GM04504 (cell line): ENCODE measurements at places on chromosomes 4 and X.

DNA sequence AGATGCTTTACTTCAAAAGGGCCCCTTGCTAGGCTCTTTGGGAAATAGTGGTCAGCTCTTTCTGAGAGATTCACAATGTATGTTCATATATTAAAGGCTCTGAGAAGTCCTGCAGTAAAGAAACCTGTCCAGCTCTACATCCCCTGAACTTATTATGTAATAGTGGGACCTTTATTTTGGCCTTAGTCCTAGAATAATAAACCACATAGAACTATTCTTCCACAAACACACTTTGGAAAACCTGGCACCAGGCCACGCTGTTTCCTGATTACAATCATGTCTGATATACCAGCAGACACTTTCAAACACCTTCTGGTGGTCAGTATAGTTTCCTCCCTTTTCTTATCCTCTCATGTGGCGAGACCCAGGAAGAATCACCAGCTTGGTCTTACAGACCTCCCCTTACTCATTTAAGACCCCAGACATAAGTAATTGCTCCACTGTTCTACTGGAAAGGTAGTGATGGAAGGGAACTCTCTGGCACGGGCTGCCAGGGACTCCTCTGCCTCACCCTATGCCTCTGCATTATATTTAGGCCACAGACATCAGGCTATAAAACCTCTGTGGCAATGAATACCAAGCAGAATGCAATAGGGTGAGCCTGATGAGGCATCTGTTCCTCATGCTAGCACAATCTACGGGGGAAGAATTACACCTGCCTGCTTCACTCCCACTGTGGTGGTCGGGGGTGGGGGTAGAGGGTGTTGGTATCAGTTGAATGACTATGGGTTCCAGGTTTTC lies 5.7 kb upstream of the PPEF1 start:
- no peak for DNase-seq

GRCh38 chrX:136336623-136337022 lies 35.9 kb downstream of the ADGRG4 start:
- DNase-seq, result no peak

- no peak for DNase-seq
These were observed 291.3 kb downstream of the PDHA2 start for GRCh38 chr4:96131186-96131585.

DNA sequence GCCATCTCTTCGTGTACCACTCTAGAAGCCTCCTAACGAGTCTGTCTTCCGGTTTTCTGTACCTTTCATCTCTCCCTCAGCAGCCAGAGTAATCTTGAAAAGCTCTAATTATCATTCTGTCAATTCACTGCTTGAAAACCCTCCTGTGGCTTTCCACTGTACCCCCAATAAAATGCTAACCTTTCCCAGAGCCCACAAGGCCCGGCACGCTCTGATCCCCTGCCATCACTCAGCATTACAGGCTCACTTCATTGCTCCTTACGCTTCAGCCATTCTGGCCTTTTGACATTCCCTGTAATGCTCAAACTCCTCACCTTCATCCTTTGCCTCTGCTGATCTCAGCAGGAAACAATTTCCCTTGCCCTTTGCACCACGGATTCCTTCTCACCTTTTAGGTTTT lies 112.9 kb downstream of the ARHGAP10 start:
- no peak for DNase-seq

DNA sequence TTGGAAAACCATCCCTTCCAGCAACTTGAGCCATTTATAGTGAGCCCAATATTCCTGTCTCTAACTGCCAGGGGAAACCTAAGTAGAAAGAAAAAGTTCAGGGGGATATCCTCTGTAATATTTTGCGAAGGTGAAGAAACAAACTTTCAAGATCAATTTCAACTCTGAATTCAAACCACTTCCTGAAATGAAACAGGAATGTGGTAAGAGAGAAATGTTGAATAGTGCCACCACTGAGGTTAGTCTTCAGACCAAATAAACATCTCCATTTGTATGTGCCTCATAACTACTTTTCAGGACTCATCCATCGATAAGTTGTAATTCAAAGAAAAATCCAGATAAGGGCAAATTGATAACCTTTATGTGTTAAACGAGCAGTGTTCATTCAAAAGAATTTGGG lies 128.7 kb downstream of the GABRB1 start:
- no peak for DNase-seq

GRCh38 chr4:26900765-26901164 lies 40.1 kb downstream of the STIM2 start:
- no peak for DNase-seq

DNA sequence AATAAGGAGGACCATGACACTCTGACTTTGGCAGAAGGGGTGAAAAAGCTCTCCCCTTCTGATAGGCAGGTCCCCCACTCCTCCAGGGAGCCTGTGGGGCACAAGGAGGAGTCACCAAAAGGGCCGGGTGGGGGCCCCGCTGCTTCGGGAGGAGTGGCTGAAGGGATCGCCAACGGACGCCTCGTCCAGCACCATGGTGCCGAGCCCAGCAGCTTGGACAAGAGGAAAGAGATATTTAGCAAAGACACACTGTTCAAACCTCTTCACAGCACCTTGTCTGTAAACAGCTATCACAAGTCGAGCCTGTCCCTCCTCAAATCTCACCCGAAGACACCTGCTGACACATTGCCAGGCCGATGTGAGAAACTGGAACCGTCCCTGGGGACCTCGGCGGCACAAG lies 105.6 kb downstream of the STOX2 start:
- no peak for DNase-seq

DNA sequence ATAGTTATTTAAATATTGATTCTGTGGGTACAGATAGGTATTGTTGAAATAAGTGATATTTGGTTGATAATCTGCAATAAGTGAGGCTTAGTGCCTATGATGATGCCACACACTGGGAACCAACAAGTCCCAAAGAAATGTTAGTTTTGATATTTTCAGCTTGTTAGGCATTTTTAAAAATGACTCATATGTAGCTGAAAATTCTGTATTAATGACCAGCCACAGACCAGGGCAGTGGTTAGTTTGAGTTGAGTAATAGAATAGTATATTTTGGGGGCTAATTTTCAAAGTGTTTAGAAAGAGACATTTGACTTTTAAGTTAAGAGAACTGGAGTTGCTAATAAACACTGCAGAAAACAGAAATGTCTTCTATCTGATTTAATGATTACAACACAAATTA lies 9.4 kb downstream of the INTU start:
- DNase-seq, result no peak

DNA sequence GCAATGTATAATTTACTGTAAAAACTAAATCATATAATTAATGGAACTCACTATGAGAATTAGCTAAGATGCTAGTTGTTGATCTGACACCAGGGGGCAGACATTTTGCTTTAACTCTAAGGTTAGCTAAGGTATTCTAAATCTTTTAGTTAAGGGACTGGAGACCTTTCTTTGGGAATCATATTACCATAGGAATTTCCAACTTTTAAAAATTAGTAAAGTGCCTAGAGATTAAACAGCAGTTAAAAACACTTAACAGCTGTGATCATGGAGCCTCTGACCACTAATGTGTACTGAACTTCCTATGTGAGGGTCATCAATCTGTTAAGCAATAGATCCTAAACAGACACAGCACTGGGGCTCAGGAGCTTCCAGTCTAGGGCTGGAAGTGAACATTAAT lies 226.6 kb downstream of the NSUN7 start:
- DNase-seq, result no peak

DNA sequence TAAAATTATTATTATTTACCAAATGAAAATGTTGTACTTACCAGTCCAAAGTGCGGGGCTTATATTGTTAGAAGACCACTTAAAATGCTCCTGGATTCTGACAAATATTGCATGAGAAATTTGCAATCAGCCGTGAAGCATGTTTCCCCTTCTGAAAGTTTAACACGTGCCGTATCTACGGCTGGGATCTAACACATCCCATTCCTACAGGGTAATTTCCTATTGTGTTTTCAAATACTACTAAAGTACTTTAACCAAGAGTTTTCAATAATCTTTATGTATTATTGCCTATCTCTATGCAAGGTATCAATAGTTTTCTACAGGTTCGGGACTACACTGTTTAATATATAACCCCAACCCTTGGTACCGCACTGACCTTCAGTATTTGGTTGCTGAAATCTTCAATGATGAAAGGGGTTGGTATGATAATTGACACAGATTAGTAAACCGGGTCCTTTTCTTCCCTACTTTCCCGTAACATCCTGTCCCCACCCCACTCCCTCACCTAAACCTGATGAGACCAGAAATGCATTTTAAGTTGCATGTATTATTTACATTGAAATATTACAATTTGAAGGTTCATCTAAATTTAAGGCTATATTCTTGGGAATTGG lies 795 bp upstream of the BRWD3 start:
- DNase-seq, result no peak

DNA sequence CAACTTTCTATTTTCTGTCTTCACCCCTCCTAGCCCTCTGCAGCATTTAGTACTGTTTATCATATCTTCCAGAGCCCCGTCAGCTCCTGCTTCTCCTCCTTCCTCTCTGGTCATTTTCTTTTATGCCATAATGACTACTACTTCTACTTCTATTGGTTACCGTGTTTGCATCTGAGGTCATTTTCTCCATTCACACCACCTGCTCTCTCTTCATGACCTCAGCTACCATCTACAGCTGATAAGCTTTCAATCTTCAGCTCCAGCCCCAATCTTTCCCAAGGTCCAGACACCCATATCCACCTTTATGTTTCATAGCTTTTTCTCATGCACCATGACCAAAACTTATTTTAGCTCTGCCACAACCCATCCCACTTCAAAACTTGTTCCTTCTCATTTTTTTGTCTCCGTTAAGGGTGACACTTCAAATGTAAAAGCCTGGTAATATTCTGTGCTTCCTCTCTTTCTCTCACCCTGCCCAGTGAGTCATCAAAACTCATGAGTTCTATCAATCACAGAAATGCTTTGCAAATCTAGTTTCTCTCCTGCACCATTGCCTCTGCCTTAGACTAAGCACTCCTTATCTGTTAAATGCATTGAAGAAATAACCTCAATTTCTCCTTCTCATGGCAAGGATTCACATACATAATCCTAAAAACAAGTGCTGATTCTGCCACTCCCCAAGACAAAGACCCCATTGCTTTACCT lies 71.3 kb upstream of the IQCM start:
- DNase-seq, result no peak

DNA sequence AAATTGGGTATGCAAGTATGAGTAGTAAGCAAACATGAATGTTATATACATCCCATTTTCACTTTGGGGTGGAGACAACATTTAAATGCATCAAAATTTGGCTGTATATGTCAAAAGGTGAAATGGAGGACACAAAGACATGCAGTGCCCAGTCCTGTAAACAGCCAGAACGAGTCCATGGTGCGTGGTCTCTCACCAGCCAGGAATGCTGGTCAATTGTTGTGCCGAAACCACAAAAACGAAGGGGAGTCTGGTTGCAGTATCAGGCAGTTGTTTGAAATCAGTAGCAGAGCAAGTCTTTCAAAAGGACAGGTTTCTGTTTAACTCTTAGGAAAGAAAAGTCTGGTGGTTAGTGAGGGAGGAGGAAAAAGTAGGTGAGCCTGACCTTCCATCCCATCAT lies 22.3 kb upstream of the RNF150 start:
- DNase-seq, result no peak

DNA sequence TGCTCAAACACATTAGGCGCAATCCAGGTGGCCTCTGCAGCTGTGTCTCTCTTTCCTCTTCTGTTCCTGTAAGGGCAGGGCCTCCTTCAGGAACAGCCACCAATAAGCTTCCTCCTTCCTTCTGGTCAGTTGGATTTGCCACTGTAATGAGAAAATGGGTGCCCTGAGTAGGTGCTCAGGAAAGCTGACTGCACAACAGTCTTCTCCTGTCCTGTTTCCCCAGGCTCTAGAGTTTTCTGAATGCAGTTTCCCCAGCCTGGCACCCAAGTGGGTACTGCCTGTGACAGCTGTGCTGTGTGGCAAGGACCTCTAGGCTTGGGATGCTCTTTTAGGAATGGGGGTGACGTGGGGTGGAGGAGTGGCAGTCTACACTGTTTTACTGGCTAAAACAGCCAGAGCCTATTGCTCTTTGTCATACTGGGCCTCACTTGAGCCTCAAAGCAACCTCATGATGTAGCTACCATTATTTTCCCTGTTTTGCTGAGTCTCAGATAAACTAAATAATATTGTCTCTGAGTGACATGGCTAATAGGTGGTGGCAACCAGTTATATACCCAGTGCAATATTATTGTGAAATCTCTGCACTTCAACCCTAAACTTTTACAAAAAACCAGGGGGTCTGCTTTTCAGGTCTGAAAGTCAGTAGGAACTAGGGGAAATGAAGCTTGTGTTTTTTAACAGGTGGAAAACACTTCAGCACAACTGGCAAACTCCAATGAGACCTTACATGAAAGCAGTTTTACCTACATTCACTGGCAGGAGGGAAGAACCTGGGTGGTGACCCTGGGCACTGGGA lies 1.2 kb downstream of the CXCL2 start:
- no peak for DNase-seq

DNA sequence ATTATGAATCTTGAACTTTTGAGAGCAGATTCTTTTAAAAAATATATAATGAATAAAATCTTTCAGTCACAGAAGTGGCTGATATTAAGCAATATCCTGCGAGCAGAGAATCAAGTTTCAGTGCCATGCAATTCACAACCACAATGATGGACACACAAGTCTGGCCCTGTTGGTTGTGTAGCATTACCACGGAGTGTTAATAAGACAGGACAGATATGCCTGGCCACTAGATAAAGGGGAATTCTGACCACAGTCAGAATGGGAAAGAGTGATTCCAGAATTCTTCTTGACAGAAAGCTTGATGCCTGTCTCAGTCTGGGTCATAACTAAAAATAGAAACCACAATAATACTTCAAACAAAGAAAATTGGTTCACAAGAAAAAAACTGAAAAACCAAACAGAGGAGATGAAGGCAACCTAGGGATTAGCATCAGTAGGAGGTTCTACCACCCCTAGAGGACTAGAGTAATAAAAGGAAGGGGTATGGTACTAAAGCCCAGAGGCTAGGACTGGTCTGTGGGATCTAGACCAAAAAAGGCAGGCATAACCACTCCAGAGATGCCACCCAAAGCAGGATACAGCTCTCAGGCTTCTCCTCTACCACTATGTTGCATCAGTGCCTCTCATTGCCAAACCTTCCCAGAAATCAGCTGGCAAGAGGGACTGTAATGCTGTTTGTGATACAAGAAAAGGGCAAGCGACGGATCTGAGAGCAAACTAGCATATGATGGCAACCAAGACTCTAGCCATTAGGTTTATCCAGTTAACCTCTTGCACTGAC lies 59.0 kb downstream of the RNF150 start:
- DNase-seq, result peak; percentile 17

GRCh38 chr4:112378243-112378620 lies 81.1 kb downstream of the ALPK1 start:
- no peak for DNase-seq

DNA sequence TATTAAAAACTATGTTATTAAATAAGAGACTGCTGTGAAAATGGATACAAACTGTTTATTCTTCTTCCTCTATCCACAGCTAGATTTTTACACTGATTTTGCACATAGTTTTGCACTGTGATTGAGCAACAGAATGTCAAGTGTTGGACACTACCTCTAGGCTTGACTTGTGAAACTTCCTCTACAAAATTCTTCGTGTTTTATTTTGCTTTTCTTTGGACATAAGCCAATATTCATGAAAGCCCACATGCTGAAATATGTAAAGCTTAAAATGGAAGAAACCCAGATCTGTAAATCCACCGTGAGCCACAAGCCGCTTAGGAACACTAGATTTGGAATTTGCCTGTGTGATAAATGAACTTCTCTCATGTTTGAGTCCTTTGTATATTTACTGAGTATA lies 849.4 kb downstream of the FSTL5 start:
- DNase-seq, result no peak

GRCh38 chrX:122567911-122568310 lies 616.2 kb upstream of the GRIA3 start:
- no peak for DNase-seq
